ENCODE measurements at places on chromosomes 1 and 21. TPM values are rescaled to one million over a fixed set of nuclear protein-coding genes. Genes with fewer than 3 reads are reported as not detected.

The SMPDL3B gene
- total RNA-seq, result 40.6 TPM

The KRTAP13-2 gene
- total RNA-seq, result not detected

The CD164L2 gene
- 4.7 TPM for total RNA-seq

The HMCN1 gene
- total RNA-seq, result 28.4 TPM

The DAB1 gene
- not detected for total RNA-seq

GRCh38 chr21:42171091-42172053 lies 47.6 kb upstream of the ABCG1 start:
- peak overlapping the region; percentile 71 for H3K27ac ChIP-seq
- H3K27me3 ChIP-seq, result no peaks in the 10 kb centered on the region
- no peaks in the 10 kb centered on the region for H3K36me3 ChIP-seq
- DNase-seq, result no peak

DNA sequence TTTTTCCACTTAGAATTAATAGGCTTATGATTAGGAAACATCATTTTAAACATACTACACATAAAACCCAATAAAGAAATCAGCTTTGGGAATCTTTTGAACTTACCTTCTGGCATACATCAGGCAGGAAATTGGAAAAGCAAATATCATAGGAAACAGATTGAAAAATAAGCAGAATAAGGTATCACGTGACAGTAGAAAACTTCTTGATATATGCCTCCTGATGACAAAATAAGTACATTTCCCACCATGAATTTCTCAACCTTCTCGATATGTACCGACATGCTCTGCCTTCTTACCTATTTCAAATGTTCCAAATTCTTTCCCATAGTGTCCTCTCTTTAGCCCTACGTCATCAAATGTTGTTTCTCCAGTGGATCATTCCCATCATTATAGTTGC lies 72.4 kb downstream of the CLCA4 start:
- no peaks in the 10 kb centered on the region for H3K4me1 ChIP-seq
- H3K4me3 ChIP-seq, result no peak overlapping the region
- H3K27ac ChIP-seq, result no peak overlapping the region
- no peaks in the 10 kb centered on the region for H3K36me3 ChIP-seq
- no peaks in the 10 kb centered on the region for H3K27me3 ChIP-seq

DNA sequence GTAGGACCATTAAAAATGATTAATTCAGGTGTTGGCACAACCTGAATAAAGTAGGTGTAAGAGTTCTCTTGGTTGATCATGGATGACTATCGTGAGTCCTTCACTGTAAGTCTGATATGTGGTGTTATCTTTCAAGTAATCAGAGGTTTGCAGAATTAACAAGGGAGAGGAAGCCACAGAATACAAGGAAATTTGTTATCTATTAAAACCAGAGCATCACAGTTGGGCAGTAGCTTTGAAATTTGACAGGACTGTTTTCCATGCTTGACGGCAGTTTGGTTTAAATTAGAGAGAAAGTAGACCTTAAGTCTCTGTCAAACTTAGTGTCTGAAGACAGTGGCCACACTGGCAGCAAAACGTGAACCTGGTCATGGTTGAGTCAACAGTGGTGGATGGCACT lies 139.5 kb upstream of the KCNK2 start:
- no peak overlapping the region for H3K4me3 ChIP-seq
- H3K27ac ChIP-seq, result no peak overlapping the region
- no peaks in the 10 kb centered on the region for H3K4me1 ChIP-seq
- H3K36me3 ChIP-seq, result no peaks in the 10 kb centered on the region
- no peak for DNase-seq

- H3K36me3 ChIP-seq, result no peaks in the 10 kb centered on the region
- no peak overlapping the region for H3K27ac ChIP-seq
- peak; percentile 6 for DNase-seq
- H3K27me3 ChIP-seq, result no peaks in the 10 kb centered on the region
Observed at GRCh38 chr1:34266127-34266951, 89.6 kb downstream of the C1orf94 start.

GRCh38 chr1:230243583-230244353 lies 176.7 kb downstream of the GALNT2 start:
- H3K27ac ChIP-seq, result no peak overlapping the region
- DNase-seq, result no peak
- no peak overlapping the region for H3K4me3 ChIP-seq
- H3K4me1 ChIP-seq, result no peaks in the 10 kb centered on the region

DNA sequence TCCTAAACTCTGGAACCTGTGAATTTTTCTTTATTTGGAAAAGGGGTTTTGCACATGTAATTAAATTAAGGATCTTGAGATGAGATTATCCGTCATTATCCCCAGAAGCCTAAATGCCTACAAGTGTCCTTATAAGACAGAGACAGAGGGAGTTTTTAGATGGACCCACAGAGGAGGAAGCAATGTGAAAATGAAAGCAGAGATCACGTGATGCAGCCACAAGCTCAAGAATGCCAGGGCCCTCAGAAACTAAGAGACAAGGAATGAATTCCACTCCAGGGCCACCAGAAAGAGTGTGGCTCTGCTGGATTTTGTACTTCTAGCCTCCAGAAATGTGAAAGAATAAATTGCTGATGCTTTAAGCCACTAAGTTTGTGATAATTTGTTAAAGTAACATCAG lies 183.6 kb upstream of the UBE2U start:
- no peaks in the 10 kb centered on the region for H3K4me1 ChIP-seq
- no peak overlapping the region for H3K27ac ChIP-seq
- H3K4me3 ChIP-seq, result no peak overlapping the region

DNA sequence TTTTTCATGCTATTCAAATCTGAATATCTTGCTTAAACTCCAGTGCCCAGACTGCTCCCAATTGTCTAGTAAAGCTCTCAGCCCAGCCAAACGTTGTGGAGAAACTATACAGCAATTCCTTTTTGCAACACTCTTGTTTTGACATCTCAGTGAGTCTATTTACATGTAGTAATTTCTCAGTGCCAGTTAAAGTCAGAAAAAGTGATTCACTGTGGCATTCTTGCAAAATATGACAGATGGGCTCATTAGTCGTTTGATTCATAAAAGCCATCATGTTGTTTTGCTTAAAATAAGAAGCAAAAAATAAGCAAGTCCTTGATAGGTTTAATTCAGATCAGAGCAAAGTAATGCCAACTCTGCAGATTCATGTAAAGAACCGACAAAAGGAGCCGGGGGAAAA lies 20.7 kb upstream of the TMPRSS15 start:
- no peak overlapping the region for H3K27ac ChIP-seq
- H3K4me3 ChIP-seq, result no peak overlapping the region
- DNase-seq, result no peak
- no peaks in the 10 kb centered on the region for H3K27me3 ChIP-seq

DNA sequence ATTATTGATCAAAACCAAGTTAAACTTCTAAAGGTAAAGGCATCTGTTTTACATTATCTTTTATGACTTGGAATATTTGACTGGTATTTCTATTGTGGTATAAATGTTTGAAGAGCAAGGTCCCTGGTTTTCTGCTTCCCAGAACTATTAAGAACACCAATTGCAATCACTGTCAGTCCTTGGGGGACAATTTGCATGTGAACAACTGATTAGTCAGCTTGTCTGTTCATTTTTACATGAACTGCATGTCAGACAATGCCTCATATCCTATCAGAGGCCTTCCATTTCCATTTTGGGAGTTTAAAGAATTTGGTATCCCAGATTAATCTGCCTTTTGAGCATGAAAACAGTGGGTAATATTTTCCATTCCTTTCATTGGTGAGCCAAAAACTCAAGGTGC lies 654.9 kb upstream of the USP24 start:
- DNase-seq, result no peak
- H3K27ac ChIP-seq, result no peak overlapping the region
- H3K36me3 ChIP-seq, result no peaks in the 10 kb centered on the region

DNA sequence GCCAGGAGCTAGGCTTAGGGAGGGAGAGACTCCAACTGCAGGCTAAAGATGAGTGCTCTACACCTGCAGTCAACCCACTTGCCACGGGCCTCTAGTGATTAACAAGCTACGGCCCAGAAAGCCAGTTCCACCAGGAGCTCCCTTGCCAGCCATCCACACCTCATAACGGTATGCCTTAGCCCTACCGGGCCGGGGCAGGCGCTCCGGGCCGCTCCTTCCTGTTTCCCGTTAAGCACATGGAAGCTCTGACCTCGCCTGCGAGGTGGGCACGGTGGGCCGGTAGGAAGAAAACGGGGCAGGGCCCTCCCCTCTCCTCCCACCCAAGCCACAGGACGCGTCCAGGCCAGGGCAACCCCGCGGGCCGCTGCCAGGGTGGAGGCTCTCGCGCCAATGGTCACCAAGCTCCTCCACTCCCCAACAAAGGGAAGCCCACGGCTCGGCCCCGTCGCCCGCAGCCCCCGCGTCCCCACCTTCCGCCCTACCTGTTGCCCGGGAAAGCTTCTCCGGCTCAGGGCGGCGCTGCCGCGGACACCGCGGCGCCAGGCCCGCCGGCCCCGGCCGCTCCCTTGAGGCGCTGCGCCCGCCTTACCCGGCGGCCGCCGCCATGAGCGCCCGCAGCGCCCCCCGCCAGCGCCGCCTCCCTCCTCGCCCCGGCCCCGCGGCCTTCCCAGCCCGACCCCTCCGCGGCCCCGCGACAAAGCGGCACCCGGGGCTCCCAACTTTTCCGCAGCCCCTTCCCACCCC lies 627 bp downstream of the CERS2 start:
- H3K27ac ChIP-seq, result peak overlapping the region; percentile 96
- DNase-seq, result peak; percentile 62
- peak overlapping the region; percentile 91 for H3K4me3 ChIP-seq
- no peaks in the 10 kb centered on the region for H3K27me3 ChIP-seq
